GM12878 (cell line): ENCODE measurements at places on chromosomes 16 and 17. TPM values are rescaled to one million over a fixed set of nuclear protein-coding genes. Genes with fewer than 3 reads are reported as not detected.
A peak's percentile ranks its signal among the peaks of the same experiment; 100 is the strongest.

SECTM1 gene
- total RNA-seq, result 0.08 TPM in 1 of 2 replicates, not detected in the other

DNA sequence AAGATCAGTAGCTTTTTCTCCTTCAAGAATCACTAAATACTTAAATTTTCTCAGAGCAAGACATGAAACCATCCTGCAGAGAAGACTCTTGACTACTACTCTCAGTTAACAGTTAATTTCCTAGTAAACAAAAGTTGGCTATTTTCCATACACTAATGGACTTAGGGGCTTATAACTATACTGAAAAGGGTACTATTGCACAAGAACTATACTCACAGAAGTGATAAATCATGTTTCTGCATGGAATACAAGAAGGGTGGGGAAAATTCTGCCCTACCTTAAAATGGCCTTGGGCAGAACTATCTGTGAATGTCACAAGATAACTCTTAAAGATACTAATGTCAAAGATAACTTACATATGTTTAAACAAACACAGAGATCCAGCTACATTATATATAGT, 12.5 kb downstream of the ZNF652 start:
- no peak for DNase-seq

GRCh38 chr17:79320331-79320730, 245.7 kb downstream of the ENGASE start:
- no peak for DNase-seq

NPIPB13 gene
- 2.1 and 6.6 TPM in 2 replicates for total RNA-seq

KRT31 gene
- total RNA-seq, result not detected in 2 replicates

TMC5 gene
- total RNA-seq, result 0.19 TPM in 1 of 2 replicates, not detected in the other

HOXB1 gene
- total RNA-seq, result not detected in 2 replicates

DNA sequence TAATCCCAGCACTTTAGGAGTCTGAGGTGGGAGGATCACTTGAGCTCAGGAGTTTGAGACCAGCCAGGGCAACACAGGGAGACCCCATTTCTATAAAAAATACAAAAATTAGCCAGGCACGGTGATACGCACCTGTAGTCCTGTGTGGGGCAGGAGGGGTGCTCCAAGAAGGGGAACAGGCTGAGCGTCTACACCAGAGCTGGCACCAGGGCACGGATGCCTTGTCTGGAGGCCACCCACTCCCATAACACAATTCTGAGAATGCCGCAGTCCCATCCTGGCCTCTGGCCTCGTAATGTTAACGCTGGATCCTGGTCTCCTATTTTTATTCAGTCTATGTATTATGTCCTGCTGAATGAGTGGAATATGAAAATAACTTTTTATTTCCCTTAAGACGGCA, 161.3 kb downstream of the WSCD1 start:
- DNase-seq, result no peak

DNA sequence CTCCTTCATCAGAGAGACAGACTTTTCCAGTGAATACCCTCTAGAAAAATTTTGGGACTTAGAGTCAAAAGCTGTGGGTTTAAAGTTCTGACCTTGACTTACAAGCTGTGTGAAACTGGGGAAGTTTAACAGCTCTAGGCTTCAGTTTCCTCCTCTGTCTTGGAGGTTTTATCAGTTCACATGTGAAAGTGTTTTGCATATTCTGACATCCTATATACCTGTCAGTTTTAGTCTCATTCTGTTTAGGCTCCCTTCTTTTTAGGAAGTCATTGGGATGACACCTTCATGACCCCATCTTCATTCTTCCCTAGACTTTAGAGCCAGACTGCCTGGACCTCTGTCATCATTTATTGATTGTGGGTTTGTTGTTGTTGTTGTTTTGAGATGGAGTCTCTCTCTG, 44.4 kb downstream of the YPEL2 start:
- peak; percentile 53 for DNase-seq

RUNDC3A gene
- not detected in 2 replicates for total RNA-seq

CA4 gene
- not detected in 2 replicates for total RNA-seq

TNRC6C gene
- total RNA-seq, result 5.4 and 6.1 TPM in 2 replicates

DNA sequence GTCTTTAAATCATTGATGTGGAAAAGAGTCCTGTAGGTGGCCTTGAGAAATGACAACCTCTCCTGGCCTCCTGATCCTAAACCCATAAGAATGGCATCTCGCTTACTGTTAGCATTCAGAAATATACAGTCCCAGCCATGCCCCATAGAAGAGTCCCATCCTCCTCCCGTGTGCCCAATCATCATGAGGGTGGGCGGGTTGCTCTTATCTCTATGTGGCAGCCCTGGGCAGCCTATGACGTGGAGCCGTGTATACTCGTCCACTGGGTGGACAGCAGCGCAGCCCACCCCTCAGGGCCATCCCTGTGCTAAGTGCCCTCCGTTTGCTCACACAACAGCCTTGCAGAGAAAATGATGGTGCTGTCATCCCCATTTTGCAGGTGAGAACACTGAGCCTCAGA, 105.3 kb downstream of the AMFR start:
- DNase-seq, result no peak

DNA sequence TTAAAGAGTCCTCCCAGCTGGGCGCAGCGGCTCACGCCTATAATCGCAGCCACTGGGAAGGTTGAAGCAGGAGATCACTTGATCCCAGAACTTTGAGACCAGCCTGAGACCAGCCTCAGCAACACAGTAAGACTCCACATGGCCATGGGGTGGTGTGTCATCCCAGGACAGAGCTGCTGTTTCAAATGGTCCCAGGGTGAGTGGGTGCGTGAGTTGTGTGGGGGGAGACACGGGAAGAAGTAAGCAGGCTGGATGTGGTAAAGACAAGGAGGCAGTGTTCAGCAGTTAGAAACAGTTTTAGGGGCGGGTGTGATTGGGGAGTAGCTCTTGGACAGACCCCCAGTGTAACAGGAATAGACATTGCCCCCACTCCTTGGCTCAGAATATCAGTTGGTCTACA, 3.8 kb downstream of the SHPK start:
- no peak for DNase-seq

DNA sequence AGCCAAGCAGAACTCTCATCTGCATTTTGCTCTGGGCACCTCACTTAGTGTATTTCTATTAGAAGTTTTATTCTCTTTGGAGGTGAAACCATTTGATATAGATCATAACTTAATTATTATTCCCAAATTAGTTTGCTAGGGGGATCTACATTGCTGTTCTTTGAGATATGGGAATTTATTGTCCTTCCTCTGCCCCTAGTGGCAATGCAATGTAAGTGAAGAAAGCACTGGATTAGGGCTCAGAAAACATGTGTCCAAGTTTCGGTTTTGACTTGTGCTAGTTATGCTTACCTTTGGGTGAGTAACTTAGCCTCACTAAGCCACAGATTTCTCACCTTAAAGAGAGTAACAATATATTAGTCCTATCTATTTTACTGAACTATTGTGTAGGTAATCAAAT, 2.9 kb downstream of the KRT39 start:
- no peak for DNase-seq

- no peak for DNase-seq
Observed at GRCh38 chr17:63820963-63821561, 6.2 kb upstream of the PSMC5 start.

- no peak for DNase-seq
Observed at GRCh38 chr16:85412911-85413520, 200.1 kb upstream of the GSE1 start.

DNA sequence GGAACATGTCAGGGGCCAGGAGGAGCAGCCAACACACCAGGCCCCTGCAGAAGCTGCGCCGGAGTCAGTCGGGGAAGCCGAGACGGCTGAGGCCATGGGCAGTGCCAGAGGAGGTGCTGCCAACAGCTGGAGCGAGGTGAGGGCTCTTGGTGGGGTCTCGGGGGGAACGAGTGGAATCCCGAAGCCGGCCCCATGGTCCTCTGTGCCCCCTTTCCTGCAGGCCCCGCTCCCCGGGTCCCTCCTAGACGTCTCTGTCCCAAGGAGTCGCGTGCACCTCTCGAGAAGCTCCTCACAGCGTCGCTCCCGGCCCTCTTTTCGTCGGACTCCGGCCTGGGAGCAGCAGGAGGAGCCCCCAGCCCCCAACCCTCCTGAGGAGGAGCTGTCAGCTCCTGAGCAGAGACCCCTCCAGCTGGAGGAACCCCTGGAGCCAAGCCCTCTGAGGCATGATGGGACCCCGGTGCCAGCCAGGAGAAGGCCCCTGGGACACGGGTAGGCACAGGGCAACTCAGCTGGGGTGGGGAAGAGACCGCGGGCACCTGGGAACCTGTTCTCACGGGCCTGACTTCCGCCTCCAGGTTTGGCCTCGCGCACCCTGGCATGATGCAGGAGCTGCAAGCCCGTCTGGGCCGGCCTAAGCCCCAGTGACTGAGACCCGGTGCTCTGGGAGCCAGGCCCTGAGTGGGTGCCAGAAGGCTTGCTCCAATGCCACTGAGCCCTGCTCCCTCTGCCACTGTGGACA, 3.6 kb downstream of the APOBR start:
- DNase-seq, result no peak

GRCh38 chr16:51535591-51535990, 384.5 kb upstream of the SALL1 start:
- DNase-seq, result no peak

XPO6 gene
- total RNA-seq, result 178 and 180 TPM in 2 replicates

DNA sequence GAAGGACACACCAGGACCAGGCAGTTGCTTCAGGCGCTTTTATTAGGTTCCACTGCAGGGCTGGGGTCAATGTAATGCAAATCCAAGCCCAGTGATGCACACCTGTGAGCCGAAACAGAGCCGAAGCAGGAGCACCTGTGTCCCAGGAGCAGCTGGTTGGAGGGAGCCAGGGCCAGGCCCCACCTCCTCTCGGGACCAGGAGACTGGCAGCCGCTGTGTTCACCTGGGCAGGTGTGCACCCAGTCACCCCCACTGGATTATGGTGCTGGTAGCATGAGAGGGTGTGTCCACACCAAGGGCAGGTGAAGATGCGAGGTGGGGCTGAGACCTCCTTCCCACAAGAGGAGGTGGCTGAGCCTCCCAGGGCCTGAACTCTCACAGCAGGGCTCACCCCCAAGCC, 4.7 kb upstream of the FAAP100 start:
- DNase-seq, result no peak

DNA sequence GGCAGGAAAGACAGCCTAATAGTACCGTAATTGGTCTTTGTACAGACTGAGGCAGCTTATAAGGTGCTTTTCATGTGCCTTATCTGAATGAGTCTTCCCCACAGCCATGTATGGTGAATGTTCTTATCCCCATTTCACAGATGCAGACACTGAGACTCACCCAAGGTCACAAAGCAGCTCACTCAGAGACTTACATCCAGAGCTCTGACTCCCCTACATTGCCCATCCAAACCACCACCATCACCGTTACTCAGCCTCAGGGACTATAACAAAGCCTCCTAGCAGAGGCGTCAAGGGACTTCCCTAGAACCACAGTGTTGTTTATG, 627 bp upstream of the GPR179 start:
- DNase-seq, result no peak

CEP295NL gene
- total RNA-seq, result not detected in 2 replicates

DNA sequence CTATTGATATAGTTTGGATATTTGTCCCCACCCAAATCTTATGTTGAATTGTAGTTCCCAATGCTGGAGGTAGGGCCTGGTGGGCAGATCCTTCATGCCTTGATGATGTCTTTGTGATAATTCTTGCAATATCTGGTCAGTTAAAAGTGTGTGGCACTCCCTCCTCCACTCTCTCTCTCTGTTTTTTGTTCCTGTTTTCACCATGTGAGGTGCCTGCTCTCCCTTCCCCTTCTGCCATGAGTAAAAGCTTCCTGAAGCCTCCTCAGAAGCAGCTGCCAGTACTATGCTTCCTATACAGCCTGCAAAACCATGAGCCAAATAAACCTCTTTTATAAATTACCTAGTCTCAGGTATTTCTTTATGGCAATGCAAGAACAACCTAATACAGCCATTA, 47.3 kb downstream of the TOM1L2 start:
- DNase-seq, result no peak

DNA sequence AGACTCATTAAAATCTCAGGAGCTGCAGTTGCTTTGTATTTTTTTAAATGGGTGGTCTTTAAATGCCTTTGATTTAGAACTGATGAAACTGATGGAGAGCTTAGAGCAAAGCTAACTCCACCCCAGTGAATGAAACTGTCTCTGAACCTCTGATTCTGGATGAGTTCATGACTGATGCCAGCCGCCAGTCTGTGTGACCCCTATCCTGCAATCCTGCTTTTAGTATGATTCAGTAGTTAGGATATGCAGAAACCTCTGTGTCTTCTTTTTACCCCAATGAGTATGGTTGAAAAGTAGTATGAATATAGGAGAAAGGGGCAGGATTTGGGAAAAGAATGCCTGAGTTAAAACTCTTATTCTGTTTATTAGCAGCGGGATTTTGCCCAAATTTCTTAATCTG, 12.3 kb upstream of the SALL1 start:
- DNase-seq, result no peak

RRAD gene
- total RNA-seq, result 4.0 and 4.6 TPM in 2 replicates

- no peak for DNase-seq
Observed at GRCh38 chr17:43665937-43666236, 4.2 kb upstream of the MEOX1 start.

- no peak for DNase-seq
Observed at GRCh38 chr17:73476890-73477350, 165.1 kb upstream of the CDC42EP4 start.

DNA sequence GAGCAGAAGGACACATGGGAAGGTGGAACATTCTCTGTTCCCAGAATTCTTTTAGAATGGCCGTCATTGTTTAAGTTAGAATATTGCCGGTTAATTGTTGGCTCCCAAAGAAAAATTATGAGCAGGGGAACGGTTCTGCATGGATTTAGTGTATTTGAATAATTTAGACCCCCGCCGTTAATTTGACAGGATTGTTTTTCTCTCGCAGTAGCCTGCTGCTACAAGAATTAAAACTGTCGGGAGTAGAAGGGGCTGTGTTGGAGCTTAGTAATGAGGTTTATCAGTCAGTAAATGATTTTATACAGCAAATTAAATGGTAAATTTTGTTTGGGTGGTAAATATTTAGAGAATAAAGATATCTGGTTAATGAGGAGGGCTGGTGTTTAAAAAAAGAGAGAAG, 431.2 kb upstream of the DYNLRB2 start:
- no peak for DNase-seq

- no peak for DNase-seq
Observed at GRCh38 chr17:69500911-69501429, 86.5 kb downstream of the MAP2K6 start.

GRCh38 chr17:79836510-79836971, 2.7 kb downstream of the CBX4 start:
- DNase-seq, result no peak

KRTAP2-3 gene
- not detected in 2 replicates for total RNA-seq

TBC1D28 gene
- total RNA-seq, result not detected in 2 replicates

PRR35 gene
- total RNA-seq, result not detected in 2 replicates

- DNase-seq, result no peak
Observed at GRCh38 chr16:57354311-57354710, 4.3 kb upstream of the CCL22 start.

DNA sequence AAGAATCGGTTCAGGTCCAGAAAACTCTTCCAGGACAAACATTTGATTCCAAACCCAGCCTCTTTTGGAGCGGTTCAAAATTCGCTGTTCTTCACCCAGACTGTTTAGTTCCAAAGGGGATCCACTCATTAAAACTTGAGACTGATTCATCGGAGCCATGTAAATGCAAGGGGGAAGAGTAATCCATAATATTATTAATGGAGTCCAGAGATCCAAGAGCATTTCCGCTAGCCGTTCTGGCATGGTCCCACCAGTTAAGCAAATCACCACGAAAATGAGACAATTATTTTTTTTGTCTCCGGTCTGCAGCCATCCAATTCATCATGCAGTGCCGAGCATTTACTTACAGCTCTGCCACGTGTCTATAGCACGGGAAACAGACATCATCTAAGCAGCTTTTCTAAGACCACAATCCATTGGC, 15.1 kb downstream of the CDH8 start:
- no peak for DNase-seq
